ENCODE measurements at places on chromosomes 4 and X.

DNA sequence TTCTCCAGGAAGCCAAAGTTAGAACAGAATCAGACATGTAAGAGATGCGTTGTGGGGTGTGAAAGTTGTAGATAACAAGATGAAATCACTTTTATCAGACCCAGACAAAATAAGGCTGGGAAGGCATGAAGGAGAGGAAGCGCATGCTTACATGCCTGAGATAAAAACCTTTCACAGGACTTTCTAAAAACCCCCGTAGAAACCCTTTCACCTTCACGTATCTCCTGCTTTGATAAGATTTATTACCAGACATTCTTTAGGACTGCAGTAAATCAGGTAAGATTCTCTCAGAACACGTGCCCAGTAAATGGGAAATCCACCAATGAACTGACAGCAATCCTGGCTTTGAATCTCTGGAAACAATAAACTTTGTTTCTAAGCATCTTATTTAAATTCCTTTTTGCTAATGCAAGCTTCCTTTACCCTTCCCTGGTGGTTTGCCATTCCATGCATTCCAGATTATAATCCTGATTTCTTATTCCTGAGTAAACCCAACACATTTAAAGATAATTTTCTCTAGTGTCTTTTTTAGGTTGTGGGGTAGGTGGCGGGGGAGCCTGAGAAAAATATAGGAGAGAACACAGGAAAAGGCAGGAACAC, 254.6 kb upstream of the LDB2 start:
- DNase-seq: no peak

DNA sequence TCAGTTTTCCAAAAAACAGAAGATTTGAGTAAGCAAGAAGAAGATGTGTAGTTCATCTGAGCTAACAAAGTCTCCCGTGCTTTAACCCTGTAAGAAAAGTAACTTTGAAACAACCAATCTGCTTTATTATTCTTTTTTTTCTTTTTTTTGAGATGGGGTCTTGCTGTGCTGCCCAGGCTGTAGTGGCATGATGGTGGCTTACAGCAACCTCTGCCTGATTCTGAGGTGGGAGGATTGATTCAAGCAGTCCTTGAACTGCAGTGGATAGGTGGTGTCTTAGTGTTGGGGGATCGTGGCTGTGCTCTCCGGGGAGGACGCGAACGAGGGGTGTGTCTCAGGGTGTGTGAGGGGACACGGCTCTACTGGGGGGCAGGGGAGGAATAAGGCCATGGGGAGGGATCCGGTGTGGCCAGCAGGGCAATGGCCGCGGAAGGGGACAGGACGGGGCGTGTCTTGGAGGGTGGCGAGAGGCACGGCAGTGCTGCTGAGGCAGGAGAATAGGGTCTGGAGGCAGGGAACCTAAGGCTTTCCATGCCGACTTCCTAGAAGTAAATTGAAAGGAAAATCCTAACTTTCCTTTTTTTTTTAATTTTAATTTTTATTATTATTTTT, 2.4 kb downstream of the ARSD start:
- no peak for DNase-seq

- no peak for DNase-seq
These were observed 228.7 kb downstream of the CBR4 start for GRCh38 chr4:168781341-168781740.

DNA sequence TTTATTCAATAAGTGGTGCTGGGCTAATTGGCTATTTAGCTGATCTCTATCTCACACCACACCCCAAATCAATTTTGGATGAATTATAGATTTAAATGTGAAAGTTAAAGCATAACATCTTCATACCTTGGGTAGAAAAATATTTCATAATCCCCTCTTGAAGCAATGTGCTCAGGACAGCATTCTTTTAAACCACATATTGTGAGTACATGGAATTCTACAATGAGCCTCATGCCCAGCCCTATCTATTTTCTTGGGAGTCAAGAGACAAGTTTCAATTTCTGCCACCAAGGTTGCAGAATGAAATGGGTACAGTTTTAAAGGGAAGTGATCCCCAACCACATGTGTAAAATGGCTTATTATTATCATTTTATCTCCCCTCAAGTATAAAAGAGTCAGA, 30.6 kb upstream of the GPRIN3 start:
- no peak for DNase-seq

GRCh38 chrX:41184312-41184711, 99.1 kb downstream of the USP9X start:
- DNase-seq: no peak

- DNase-seq: no peak
These were observed 5.2 kb upstream of the SCFD2 start for GRCh38 chr4:53371049-53371448.

GRCh38 chrX:9019151-9019550, 14.8 kb downstream of the FAM9B start:
- no peak for DNase-seq

DNA sequence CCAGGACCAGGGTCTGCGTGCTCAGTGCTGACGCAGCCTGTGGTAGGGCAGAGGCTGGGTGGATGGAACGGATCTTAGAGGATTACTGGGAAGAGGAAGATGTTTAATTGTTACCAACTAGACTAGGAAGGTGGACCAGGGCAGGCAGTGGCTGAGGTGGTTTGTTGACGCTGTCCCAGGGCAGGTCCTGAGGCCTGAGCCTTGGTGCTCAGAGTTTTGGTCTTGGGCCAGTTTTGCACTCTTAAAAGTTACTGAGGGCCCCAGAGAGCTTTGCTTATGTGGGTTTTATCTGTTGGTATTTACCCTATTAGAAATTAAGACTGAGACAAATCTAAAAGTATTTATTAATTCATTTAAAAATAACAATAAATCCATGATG, 20.4 kb downstream of the RNF212 start:
- no peak for DNase-seq

GRCh38 chrX:121120690-121121605, 73.5 kb downstream of the GLUD2 start:
- DNase-seq: no peak
